BJ (cell line): ENCODE measurements at places on chromosomes 2 and 18.

GRCh38 chr2:119491776-119492525, 32.3 kb downstream of the SCTR start:
- DNase-seq = peak; percentile 59

DNA sequence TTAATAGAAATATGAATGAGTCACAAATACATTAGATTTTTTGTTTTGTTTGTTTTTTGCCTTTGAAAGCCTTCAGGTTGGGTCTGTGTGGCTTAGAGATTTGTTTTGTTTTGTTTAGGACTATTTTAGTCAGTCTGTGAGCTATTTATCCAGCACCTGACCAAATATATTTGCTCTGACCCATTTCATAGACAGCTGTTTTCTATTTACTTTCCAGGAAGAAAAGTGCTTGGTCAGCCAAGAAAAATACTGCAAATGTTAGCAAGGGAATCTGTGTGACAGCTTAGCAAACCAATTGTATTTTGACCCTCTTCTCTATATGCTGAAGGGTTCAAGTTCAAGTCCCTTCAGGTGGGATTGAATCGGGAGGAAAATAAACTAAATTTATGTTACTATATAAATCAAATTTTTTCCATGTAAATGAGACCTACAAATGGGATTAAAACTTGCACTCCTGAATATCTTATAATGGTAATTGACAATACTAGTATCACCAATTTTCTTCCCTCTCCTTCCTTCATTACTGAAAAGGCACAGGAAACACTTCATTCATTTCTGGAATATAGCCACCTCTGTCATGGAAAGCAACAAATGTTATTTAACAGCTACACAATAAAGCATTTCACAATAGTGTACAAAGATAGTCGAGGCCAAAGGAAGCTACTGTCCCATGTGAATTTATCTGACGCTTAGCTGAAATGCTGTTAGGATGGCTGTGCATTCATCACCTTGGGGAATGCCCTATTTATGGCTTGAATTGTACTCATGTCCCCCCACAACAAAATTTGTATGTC, 23.1 kb upstream of the KLF7 start:
- DNase-seq = peak; percentile 80

DNA sequence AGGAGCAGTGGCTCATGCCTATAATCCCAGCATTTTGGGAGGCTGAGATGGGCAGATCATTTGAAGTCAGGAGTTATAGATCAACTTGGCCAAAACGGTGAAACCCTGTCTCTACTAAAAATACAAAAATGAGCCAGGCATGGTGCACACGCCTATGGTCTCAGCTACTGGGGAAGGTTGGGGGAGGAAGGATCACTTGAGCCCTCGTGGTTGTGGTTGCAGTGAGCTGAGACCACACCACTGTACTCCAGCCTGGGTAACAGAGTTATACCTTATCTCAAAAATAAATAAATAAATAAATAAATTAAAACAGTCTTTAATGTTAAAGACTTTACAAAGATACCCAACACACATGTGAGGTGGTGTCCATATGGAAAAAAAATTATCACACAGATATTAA, 134.0 kb downstream of the C2orf74 start:
- DNase-seq = no peak

DNA sequence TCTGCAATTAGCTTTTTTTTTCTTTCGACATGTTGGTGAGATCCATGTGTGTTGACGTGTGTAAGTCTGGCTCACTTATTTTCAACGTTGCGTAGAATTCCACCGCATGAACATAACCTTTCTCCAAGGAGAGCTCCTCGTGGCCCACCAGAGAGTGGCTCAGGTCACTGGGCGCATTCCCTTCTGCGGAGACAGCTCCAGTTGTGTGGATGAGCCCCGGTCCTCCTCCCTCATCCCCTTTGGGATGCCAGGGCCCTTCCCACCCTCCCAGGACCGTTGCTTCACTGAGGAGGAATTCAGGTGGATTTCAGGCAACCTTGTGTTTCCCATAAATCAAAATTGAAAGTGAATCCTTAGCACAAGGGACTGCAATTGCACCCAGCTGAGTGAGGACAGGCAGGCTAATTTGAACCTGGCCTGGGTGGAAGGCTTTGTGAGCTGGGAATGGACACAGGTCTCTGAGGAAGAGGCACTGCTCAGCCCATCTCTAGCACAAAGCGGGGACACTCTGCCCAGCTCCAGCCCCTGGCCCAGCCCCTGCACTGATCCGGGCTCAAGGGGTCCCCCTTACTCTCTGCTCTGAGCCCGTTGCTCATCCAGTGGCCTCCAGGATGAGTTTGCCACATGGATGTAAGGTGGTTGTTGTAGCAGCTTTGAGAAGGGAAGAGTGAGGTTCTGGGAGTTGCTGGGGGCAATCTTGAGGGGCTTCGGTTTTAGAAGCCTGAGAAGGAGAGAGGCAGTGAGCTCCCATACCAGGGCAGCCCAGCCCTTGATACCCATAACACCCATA, 57.8 kb upstream of the HAAO start:
- DNase-seq = no peak

- no peak for DNase-seq
Observed at GRCh38 chr18:78431606-78432005, 548.0 kb upstream of the SALL3 start.
